ENCODE measurements at places on chromosomes 3 and 15.

DNA sequence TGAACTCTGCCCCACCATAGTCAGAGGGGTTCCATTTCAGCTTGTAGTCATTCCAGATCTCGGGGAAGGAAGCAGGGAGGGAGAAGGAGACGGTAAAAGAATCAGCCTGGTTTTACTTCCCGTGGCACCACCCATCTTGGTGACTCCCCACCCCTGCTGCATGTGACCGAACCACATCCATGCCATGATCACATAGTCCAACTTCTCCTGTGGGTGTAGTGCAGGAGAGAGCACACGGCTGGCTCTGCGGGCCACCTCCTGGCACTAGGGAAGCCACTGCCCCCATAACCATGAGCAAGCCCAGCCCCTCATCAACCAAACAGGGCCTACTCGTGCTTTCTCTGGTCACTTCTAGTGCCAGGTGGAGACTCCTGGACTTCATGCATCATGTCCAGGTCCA is 3.7 kb downstream of the CHRNA3 start:
- no peak for DNase-seq

- no peak for DNase-seq
These were observed 482.5 kb upstream of the WNT5A start for GRCh38 chr3:55969634-55970033.

DNA sequence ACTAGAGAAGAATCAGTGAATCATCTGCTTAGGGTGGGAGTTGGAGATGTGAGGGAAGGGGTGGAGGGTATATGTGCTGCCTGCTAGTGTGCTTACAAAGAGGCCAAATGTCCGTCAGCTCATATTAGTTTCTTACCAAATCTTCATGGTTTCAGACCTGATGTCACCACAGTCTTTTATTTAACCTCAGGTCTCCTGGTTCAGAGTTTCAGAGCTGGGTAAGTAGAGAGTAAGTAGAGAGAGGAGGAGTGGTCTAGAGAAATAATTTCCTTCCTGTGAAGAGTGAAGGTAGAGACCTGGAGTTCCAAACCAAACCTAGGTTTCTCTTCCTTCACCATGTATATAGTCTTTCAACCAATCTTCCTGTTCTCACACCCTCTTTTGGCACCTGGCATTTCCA is 17.5 kb upstream of the P2RY1 start:
- no peak for DNase-seq

- no peak for DNase-seq
These were observed 202.2 kb downstream of the SSR3 start for GRCh38 chr3:156352728-156353127.

DNA sequence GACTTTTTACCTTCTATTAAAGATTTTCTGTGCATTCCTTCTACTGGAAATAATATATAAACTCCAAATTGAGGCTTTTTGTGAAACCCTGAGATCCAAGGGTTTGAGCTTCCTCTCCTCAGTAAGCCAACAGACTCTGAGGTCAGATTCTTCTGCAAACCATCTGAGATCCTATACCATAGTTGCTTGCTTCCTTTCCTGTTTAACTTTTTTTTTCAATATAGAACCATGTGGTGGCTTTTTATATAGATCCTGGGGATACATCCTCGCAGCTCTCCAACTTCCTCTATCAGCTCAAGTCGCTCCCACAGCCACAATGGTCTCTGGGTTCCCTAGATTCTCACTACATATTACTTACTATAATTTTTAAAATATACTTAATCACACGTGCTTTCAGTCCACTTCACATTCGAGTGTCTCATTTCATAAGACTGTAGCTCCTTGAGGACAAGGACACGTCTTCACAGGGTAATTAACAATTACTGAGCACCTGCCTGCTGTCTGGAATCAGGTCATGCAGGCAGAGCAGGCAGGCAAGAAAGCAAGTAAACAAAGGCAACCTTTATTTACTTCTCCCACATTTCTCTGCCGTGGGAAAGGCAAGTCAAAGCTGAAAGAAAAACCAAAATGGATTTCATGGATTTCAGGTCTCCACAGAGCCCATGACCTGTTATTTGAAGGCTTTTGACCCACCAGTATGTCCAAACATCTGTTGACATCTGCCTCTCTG is 941.5 kb downstream of the FHIT start:
- DNase-seq: no peak

- no peak for DNase-seq
These were observed 1066.5 kb downstream of the PLOD2 start for GRCh38 chr3:145094355-145094941.

GRCh38 chr3:69250014-69250413 is 127.6 kb upstream of the LMOD3 start:
- peak; percentile 23 for DNase-seq

DNA sequence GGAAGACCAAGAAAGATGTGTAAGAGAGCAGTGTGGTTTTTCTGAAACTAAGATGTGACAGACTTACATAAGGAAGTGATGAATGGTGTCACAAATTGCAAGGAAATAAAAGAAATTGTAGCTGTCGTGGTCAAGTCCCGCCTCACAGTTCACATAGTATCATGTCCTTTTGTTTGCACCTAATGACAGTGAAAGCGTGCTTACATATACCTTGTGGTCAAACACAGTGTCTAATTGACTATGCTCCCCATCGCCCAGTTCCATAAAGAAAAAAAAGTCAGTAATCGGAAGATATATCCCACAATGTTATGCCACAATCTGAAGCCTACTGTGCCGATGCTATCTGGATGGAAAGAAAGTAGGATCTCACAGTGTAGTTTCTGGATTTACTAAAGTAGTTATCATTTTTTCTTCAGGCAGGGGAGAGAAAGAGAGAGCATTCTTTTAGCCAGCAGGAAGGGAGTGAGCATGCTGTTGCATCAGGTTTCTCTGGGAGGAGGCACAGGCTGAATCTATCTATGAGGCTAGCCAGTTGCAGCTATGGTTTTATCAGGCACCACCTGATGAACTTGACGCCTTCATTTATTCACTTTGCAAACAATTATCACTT is 9.8 kb upstream of the PLSCR1 start:
- DNase-seq: no peak

DNA sequence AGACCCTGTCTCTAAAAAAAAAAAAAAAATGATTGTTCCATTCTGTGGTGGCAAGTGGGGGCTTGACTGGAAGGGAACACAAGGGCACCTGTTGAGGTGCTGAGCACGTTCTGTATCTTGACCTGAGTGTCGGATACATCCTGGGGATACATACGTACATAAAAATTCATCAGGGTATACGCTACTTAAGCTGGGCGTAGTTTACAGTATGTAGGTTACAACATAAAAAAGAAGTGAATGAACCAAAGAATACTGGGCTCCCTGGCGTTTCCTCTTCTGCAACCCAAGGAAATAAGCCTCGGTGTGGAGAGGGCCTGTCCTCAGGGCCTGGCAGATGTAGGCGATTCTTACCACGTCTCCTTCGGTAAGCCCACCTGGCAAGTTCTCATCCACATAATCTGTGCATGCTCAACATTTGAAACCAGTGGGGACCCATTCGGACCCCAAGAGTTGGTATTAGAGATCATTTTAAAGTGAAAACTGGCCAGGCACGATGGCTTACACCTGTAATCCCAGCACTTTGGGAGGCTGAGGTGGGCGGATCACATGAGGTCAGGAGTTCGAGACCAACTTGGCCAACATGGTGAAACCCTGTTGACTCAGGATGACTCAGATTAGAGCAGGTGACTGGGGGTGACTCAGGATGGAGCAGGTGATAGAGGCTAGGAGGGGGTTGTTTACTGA is 5.1 kb upstream of the MUC20 start:
- DNase-seq: no peak

GRCh38 chr3:77329116-77329515 is 289.2 kb downstream of the ROBO2 start:
- DNase-seq: no peak

DNA sequence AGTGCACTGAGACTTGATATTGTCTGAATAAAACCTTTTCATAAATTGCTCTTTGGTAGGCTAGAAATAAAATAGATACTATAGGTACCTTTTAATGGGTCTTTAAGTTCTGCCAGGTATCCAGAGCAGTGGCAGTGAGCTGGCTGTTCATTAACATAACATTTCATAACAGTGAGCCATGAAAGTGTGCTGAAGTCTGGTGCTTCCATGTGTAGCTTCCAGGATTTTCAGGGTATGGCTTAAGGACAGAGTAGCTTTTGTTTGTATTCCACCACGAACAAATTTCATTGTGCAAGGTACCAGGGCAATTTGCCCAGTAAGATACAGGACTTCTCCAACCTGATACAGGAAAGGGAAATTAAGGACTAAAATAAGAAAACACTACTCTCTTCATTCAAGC is 124.7 kb upstream of the NANOGP8 start:
- no peak for DNase-seq

All from activated CD4-positive, CD25-positive, alpha-beta regulatory T cell (primary cell).